ENCODE measurements at places on chromosomes 16 and 17.

DNA sequence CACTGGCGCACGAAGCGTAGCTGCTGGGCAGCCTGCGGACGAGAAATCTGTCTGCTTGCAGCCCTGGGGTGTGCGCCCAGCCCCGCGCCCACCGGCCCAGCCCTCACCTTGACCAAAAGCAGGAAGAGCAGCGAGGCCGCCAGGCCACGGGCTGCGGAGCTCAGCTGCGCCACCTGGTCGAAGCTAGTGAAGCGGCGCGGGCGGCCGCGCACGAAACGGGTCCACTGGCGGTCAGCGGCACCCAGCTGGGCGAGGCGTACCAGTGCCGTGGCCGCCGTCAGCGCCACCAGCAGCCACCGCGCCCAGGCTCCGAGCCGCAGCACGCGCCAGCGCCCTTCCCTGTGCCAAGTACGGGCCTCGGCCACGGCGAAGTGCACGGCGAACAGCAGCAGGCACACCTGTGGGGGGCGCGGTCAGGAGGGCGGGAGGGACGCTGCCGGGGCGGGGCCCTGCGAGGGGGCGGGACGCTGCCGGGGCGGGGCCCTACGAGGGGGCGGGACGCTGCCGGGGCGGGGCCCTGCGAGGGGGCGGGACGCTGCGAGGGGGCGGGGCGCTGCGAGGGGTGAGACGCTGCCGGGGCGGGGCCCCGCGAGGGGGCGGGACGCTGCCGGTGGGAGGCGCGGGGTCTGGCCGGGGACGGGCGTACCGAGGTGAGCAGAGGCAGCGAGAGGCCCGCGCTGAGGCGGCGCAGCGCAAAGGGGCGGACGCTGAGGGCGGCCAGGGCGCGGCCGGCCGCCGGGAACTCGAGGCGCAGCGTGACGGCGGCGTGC lies 43.2 kb downstream of the TSC2 start:
- peak; percentile 48 for DNase-seq

DNA sequence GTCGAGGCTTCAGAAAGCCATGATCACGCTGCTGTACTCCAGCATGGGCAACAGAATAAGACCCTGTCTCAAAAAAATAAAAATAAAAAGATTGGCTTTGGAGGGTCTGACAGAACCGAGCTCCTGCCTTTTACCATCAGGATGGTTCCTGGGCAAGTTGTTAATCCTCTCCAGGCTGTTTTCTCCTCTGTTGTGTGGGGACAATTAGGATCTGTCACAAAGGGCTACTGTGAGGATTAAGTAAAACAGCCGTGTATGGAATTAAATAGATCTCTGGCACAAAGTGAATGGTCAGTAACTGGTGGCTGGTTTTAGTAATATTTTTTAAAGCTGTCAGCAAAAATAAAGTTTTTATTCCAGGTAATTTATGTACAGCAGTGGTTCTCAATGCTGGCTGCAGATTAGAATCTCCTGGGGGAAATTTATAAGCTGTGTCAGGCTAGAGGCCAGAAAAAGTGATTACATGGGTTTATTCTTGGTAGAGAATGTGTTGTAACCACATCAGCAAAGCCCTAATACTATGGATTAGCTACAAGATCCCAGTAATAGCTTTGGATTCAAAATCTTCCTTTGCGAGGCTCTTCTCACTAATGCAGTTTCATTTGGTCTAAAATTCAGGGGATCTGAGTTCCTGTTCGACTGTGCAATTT lies 47.2 kb downstream of the GPRC5B start:
- DNase-seq, result no peak

DNA sequence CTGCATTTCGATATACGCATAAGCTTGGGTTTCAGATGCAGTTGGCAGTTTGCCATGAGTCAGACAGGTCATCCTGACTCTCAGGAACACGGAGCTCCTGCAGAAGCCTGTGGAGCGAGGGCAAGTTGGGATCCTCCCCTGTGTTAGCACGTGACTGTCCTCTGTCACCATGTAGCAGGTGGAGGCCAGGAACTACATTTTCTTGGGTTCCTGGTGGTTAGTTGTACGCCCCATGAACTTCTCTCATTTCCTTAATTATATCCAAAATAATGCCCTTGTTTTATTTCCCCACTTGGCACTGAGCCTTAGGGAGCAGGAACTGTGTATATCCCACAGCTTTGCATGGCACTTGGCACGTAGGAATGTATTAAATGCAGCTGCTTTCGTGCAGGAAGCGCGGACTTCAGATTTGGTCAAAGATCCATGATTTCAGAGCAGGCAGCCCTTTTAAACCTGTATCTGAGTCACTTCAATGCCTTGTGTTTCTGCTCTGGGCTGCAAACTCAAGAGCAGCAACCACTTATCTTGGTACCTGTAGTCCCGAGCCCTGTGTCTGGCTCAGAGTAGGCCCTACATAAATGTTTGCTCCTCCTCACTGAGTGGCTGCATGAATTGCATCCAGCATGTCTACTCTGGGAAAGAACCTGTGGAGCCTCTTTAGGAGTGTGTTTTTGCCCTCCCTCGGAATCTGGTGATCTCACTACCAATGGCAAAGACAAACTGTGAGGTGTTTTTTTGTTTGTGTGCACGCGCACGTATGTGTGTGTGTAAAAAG lies 428.4 kb downstream of the MAF start:
- DNase-seq, result no peak

DNA sequence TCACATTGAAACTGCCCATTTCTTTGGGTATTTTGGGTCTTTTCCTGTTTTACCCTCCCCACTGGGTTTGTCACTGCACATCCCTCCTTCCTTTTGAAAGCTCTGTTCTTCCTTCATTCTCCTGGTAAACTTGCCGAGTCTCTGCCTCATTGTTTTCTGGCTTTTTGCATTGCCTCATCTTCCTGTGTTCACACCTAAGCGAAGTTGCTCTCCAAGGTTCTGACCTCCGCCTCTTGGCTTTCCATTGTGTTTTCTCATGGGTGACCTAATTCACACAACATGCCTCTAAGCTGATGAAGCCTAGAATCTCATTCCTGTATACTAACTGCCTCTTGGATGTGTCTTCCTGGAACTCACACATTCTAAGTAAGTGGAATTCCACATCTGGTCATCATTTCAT lies 1096.1 kb upstream of the EEF2KMT start:
- no peak for DNase-seq

DNA sequence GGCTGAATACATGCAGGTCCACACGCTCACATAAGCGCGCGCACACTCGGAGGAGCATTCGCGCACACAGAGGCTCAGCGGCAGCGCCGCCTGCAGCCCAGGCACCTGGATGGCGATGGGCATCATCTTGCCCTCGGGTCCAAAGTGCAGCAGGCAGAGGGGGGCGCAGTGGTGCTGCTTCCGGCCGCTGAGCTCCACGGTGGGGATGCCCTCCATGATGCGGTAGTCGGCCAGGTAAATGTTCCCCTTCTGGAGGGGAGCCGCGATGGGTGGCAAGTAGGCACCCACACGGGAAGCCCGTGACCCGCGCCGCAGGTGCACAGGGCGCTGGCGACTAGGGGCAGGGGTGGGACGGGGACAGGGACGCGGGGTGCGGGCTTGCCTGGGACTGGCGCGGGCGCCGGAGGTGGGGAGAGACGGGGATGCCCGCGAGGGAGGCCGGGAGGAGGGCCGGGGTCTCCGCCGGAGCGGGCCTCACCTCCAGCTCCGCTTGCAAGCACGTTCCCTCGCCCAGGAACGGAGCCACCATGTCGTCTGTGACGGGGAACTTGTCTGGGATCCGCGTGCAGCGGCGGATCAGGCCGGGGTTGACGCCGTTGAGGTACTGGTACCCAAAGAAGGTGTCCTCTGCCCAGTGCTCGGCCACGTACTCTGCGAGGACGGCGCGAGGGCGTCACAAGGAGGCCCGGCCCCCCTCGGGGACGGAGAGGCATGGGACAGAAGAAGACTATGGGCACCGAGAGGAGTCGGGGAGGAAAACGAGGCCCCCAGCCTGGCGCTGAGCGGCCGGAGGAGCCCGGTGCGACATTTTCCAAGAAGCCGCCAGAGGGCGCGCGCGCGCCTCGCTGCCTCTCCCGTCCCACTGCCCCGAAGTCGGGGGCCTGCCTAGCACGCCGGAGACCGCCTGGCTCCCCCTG lies 8.0 kb downstream of the ALOX12B start:
- peak; percentile 79 for DNase-seq

DNA sequence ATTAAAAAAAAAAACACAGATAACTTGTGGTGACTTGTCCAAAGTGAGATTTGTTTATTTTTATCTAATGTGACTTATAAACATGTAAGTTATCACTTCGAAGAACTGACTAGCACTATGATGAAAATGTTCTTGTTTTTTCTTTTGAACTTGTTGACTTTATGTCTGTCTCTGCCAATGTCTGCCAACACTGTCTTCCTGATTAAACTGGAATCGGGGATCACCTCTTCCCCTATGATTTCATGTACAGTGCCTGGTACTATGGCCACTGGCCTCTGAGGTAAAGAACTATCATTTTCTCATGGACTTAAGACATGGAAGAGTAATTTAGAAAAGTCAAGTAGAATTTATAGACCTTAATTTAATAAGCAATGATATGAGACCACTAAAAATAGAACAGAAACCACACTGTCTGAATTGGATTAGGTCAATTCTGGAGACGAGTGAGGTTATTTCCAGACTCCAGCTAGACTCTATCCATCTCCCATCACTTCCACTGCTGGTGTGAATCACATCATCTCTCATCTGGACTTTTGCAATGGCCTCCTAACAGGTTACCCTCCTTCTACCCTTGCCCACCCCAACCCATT lies 8.9 kb downstream of the C17orf78 start:
- DNase-seq, result no peak

DNA sequence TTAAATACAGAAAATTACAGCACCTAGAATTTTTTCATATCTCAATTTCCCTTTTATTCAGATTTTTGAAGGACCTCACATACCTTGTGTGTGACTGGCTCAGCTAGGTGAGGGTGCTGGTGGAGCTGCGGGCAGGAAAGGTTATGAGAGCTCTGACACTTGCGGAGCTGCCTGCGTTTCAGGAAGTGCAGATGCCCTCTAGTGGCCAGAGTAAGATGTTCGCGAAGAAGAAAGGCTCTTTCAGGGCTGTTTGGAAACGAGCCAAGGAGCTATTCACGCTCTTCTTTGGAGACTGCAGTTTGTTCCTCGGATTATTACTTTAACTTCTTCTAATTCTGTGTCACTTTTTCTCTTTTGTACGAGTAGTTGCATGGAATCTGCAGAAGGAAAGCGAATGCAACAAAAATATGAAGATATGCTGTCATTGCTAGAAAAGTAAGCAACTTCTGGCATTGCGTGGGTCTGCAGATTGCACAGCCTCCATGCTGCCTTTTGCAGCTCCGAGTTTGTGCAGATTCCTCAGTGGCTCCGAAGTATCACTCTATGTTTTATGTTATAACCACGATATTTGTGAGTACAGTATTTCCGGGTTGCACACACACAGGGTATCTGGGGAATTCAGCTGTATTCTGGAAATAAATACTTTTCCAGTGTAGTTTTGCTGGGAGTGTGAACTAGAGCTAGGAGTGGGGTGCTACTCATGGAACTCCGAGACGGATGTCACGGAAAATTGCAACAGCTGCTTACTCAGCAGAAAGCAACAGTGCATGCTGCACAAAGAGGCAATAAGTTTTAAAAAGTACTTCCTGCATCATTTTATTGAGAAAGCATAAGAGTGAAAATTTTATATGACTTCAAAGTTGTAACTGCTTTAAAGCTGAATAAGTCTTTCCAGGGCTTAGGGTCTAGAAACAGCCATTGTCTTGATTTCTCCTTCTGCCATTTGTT lies 46.3 kb downstream of the DNAH9 start:
- DNase-seq, result peak; percentile 37

- DNase-seq, result no peak
Measured at GRCh38 chr16:86706726-86707125, 128.4 kb downstream of the FOXL1 start.

- DNase-seq, result no peak
Measured at GRCh38 chr17:31915456-31916100, 14.1 kb upstream of the UTP6 start.

- no peak for DNase-seq
Measured at GRCh38 chr17:385836-386140, 33.2 kb upstream of the RPH3AL start.

DNA sequence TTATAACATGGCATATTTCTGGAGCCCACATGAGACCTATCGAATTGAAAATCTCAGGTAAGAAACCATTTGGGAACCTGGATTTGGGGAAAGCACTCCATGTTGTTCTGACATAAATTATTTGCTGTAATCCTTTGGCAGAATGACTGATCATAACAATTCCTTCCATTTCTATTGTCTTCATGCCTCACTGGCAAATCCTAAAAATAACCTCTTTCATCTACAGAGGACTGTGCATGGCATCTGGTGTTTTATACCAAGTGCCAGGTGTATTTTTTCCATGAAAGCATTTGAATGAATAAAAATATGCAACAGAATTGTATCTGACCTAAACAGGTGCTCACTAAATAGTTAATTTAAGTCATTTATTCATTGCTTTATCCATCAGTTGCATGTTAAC lies 33.7 kb upstream of the COQ7 start:
- DNase-seq, result no peak

DNA sequence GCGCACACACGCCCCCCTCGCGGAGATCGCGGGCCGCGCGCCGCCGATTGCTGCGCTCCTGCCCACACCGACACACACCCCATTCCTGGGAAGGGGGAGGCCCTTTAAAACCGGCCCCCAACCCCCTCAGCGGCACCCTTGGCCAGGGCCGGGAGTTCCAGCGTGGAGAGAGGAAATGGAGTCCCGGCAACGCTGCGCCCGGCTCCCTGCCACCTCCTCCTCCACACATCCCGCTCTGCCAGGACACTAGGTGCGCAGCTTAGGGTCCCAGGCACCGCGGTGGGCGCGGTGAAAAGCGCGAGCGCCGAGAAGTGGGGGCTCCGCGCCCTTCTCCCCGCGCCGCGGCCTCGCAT lies 397 bp downstream of the CDC42EP4 start:
- no peak for DNase-seq

- no peak for DNase-seq
Measured at GRCh38 chr17:76360461-76360860, 6.7 kb upstream of the PRPSAP1 start.

DNA sequence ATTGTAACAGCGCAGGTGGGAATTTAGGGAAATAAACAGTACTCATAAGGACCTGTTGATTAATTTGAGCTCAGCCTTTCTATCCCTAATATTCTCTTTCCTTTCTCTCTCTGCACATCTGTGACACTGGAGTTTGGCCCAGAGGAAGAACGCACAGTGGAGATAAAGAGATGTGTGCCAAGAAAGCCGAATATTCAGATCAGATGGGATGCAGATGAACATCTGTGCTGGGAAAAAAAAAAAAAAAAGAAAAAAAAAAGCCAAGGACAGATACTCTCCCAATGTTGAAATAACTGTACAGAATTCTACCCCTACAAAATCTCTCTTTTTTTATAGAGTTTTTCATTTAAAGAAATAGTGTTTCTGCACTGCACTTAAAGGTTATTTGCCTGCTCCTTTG lies 485.4 kb downstream of the KCNJ2 start:
- no peak for DNase-seq

- peak; percentile 12 for DNase-seq
Measured at GRCh38 chr16:84648595-84649510, 542 bp downstream of the KLHL36 start.

GRCh38 chr16:64841071-64841470 lies 280.8 kb downstream of the CDH11 start:
- no peak for DNase-seq

- DNase-seq, result no peak
Measured at GRCh38 chr17:33753452-33753851, 460.4 kb upstream of the ASIC2 start.
